ENCODE measurements at places on chromosomes 13 and 19.

DNA sequence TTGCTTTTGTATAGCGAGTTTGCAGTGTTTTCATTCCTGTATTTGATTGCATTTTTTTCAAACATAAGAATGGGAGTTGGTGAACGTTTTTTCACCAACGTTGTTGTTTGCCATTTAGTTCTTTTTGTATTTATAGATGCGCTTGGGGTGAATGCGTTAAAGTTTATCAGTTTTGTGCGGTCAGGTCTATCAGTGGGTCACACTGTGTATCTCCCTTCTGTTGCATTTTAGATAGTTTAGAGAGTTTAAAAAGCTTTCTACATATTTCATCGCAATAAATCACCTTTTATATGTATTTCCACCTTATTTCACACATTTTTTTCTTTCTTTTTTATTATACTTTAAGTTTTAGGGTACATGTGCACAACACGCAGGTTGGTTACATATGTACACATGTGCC lies 16.4 kb downstream of the OR7A5 start:
- no peak for DNase-seq

- no peak for DNase-seq
Measured at GRCh38 chr19:38713227-38713649, 31.0 kb downstream of the CAPN12 start.

GRCh38 chr13:108376308-108376707 lies 106.8 kb downstream of the TNFSF13B start:
- DNase-seq, result no peak

DNA sequence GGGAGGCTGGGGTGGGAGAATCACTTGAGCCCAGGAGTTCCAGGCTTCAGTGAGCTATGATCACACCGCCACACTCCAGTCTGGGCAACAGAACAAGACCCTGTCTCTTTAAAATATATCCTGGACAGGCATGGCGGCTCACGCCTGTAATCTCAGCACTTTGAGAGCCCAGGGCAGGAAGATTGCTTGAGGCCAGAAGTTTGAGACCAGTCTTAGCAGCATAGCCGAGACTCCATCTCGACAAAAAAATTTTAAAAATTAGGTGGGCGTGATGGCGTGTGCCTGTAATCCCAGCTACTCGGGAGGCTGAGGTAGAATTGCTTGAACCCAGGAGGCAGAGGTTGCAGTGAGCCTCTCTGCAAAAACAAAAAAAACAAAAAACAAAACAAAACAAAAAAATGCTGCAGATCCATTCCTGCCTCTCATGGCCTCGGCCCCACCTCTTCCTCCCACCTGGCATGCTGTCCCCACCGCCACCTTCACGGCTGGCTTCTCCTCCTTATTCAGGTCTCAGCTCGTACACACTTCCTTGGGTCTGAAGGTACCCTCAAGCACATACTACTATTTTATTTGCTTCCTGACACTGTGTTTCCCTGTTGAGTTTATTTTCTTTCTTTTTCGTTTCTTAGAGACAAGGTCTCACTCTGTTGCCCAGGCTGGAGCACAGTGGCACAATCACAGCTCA lies 5.3 kb downstream of the RFX1 start:
- no peak for DNase-seq

GRCh38 chr13:107360010-107360409 lies 792.1 kb upstream of the ARGLU1 start:
- DNase-seq, result no peak

DNA sequence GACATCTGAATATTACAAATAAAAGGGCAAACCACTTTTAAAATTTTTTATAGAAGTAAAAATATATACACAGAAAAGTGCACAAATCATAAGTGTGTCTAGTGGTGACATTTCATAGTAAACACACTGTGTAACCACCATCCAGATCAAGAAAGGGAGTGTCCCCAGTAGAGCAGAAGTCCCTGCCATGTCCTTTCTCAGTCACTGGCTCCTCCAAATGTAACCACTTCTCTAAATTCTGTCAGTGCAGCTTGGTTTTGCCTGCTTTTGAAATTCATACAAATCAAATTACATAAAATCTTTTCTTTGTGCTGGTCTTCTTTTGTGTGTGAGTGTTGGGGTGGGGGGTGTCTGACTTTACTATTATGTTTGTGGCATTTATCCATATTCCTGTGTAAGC lies 116.5 kb downstream of the RBM26 start:
- DNase-seq, result peak; percentile 18

DNA sequence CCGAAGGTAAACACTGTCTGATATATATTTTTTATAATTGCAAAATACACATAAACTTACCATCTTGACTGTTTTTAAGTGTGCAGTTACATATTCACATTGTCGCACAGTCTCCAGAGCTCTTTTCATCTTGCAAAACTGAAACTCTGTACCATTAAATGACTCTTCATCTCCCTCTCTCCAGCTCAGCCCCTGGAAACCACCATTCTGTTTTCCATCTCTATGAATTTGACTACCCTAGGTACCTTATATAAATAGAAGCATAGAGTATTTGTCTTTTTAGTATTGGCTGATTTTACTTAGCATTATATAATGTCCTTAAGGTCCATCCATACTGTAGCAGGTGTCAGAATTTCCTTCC lies 45.8 kb downstream of the LRCH1 start:
- no peak for DNase-seq

DNA sequence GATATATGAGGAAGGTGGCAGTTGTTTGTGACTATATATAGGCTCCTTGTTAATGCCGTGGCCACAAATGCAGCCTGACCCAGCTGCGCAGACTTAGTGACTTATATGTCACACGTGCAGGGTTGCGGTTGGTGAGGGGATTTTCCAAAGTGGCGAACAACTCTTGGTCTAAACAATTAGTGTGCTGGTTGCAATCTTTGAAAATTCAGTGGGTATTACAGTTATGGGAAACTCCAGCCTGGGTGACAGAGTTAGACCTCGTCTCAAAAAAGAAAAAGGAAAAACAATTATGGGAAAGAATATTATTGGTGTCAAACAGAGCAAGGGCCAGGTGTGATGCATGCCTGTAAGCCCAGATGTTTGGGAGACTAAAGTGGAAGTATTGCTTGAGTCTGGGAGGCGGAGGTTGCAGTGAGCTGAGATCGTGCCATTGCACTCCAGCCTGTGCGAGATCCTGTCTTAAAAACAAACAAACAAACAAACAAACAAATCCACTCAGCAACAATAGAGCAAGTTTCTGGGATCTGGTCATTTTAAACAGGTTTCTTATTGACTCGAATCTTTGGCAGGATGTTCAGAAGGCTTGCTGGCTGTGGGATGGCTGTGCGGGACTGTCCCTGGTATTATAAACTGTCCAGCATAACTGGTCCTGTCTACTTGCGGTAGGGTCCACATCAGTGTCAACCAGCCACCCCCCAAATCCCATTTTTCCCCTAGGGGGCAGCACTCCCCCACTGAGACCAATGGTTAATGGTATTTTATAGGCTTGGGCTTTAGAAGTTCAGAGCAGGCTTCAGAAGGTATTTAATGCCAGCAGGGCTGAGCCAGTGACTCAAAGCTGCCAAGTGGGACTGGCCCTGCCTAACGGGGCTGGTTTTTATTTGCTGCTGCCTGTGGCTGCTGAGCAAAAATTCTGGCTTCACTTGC lies 15.4 kb downstream of the RELB start:
- peak; percentile 57 for DNase-seq

DNA sequence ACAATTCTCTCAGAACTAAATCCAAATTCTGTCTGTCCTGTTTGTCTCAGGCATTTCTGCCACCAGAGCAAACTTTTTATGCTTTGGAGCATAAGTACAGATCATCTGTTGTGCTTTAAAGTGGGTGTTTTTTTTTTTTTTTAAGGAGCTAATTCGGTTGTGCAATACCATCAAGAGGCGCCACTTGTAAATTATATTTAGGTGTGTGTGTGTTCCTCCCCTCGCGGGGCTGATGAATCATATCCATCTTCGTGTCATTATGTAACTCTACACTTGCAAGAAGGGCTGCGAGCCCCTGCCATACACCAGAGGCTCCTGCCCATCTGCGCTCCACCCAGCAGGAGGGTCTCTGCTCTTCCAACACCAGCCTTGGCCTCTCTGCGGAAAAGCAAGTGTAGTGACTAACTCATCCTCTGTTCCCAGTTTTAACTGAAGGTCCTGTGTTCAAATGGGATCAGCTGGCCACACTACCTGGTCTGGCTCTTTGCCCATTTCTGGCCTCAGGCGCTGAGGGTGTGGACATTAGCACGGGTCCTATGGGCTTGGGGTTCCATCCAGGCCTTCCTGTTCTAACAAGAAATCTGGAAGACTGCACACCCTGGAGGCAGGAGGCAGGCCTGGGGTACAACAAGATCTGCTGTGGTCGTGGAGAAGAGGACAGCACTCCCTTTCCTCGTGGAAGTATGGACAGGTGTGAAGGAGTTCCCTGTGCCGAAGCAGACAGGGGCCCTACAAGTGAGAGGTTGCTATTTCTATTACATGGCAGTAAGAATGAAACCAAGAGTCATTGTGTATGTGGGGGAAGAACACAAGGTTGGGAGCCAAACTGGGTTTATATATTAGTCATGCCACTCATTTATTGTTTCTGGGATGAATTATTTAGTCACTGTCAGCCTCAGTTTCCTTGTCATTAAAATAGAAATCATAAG lies 96.1 kb upstream of the MBNL2 start:
- DNase-seq, result peak; percentile 16

Measured in CD14-positive monocyte (primary cell).